ENCODE measurements at places on chromosomes 16 and 17.
A peak's percentile ranks its signal among the peaks of the same experiment; 100 is the strongest.

- no peak for DNase-seq
These were observed 3.6 kb upstream of the CYTH1 start for GRCh38 chr17:78785663-78786057.

- DNase-seq: no peak
These were observed 76.2 kb upstream of the DNAH17 start for GRCh38 chr17:78653382-78653781.

GRCh38 chr16:89409161-89409711, 81.1 kb downstream of the ANKRD11 start:
- no peak for DNase-seq

DNA sequence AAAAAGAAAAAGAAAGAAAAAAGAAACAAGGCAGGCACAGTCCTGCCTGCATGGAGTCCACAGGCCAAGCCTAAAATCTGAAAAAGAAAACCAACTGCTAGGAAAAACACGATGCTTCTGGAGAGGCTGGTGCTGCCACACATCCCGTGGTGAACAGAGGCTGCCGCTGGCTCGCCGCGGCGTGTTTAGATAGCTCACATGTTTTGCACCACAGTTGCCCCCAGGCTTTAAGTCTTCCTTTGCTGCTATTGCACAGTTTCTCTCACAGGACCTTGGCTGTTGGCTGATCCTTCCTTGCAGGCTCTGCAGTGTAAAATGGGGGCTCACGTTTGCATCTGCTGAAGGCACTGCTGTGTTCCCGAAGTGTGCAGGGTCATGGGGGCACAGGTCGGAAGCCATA, 8.6 kb downstream of the SLC6A4 start:
- no peak for DNase-seq

DNA sequence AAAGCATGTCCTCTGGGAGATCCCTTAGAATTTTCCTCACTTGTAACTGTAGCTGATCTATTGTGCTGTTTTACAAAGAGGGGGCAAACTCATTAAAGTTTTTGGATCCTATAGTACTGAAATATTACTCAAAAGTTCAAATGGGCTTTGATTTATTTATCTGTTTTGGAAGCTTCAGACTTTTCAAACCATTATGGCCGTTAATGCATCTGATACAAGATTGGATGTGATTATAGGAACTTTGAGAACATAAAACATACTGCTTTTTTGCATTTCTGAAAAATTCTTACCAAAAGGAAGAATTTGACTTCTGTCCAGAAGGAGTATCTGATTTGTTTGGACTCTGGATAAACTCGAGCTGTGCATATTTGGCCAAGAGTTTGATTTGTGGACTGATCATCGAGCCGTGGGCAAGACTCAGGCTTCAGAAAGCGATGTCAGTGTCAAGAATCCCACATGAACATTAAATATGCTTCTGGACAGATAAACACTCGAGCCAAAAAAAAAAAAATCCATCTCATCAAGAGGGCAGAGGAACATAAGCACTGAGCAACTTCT, 8.2 kb upstream of the MARCHF10 start:
- DNase-seq: no peak

DNA sequence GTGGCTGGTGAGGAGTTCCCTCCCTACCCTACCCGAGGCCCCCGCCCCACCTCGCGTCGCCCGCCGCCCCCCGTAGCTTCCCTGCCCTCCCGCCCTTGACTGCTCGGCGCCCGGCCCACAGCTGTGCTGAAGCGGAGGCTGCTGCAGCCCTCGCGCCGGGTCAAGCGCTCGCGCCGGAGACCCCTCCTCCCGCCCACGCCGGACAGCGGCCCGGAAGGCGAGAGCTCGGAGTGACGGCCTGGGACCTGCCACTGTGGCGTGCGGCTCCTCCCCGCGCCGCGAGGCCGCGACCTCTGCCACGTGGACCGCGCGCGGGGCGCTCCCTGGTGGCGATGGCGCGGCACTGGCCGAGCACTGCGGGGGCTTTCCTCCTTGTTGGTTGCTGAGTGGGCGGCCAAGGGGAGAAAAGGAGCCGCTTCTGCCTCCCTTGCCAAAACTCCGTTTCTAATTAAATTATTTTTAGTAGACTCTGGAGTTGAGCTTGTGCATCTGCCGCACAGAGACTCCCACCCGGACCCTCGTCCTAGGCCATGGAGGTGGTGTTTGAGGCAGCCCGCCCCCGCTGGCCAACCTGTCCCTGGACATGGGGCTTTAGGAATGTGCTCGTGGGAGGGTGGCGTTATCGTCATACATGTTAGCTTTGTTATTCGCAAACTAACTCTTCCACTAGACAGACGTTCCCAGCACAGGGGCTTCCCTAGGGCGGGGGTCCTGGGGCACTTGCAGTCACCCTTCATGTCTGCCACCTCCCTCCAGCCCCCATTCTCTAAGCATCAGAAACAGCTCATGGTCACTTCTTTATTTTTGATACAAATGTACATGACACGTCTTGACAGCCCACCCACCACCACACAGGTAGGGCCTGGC, 4.4 kb downstream of the TP53I13 start:
- peak; percentile 50 for DNase-seq

GRCh38 chr16:4682616-4683254, 10.6 kb upstream of the NUDT16L1 start:
- no peak for DNase-seq

- no peak for DNase-seq
These were observed 11.8 kb downstream of the STARD3 start for GRCh38 chr17:39648616-39649366.

GRCh38 chr17:46039592-46040186, 40.6 kb downstream of the STH start:
- no peak for DNase-seq

- no peak for DNase-seq
These were observed 28.1 kb downstream of the VWA3A start for GRCh38 chr16:22120440-22120839.

GRCh38 chr16:72997141-72997542, 50.8 kb downstream of the ZFHX3 start:
- DNase-seq: no peak

Measured in globus pallidus (tissue), 1 donor.